Osteoblast (primary cell): ENCODE measurements at places on chromosomes 12 and 14.

GRCh38 chr12:65742018-65743010 lies 82.0 kb upstream of the HMGA2 start:
- DNase-seq, result peak; percentile 97

DNA sequence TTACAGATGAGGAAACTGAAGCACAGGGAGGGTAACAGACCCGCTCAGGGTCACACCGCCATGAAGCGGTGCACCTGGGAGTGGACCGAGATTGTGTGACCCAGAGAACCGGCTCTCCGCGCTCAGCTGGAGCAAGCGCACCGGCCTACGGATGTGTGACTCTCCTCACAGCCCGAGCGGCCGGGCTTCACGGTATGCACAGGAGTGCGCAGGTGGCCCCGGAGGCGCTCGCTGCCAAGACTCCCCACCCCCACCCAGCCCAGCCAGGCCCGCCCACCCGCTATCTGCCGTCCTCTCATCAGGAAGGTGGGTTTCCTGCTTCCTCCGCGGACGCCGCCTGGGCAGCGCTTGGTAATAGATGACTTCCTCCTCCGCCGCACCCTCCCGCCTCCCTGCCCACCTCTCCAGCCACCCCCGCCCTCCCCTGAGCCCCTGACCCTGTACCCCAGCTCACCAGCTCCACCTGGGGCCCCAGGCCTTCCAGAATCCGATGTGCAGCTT lies 110.7 kb downstream of the NCOR2 start:
- DNase-seq, result no peak

DNA sequence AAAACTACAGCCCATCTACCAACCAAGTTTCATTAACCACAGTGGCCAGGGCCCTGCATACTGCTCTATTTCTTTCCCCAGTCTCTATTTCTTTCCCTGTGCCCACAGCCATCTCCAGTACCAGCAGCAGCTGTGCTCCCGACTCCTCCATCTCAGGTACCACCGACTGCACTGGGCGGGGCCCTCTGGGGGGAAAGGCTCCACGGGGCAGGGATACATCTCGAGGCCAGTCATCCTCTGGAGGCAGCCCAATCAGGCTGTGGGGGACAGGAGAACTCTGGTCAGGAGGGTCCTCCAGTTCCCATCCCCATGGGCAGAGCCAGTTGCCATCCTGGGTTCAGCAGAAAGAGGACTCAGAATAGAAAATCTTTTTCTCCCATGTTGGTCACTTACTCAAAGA lies 3.0 kb downstream of the CDK4 start:
- DNase-seq, result no peak

DNA sequence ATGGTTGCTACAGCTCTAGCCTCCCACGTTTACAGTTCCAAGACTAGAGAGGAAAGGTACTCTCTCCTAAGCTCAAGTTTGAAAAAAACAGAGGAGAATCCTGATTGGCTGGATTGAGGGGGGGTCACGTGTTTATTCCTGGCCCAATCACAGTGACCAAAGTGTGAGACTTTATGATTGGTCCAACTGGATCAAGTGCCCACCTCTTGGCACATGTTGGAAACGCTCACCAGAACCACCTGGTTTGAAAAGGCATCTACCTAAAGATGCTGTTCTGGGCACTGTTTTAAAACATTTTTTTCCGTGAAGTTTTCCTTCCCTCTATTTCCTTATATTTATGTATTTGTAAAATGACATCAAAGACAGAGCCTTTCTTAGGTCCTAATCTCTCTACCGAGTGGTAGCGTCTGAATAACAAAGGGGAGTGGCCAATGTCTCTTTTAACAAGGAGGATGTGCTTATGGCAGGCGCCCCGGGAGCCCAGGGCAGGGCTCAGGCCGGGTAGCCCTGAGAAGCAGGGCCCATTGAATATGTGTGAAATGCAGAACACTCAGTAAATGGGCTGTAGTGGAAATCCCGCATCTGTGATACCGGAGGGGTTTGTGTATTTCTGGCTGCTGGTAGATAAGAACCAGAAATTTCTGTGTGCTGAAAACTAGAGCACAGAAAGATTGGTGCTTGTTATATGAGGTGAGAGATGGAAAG lies 146.2 kb downstream of the ATP23 start:
- DNase-seq, result peak; percentile 42

DNA sequence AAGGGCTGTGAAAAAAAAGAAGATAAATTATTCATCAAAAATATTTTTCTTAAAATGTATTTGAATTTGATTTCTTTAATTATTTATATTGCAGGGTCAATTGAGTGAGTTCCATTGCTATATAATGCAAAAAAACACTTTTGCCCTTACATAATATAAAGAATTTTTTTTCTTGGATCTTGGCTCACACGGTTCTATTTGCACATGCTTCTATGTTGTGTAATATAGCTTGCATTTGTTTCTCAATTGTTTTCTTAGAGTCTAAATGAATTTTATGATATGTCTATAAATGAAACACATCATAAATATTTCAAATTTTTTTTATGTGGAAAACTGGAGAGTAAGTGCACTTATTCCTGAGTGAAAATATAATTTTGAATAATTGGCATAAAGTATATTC lies 694.2 kb downstream of the SLC6A15 start:
- no peak for DNase-seq

- DNase-seq, result no peak
These were observed 21.3 kb upstream of the COX6A1 start for GRCh38 chr12:120416490-120417216.

- DNase-seq, result peak; percentile 86
These were observed 4.8 kb upstream of the DGLUCY start for GRCh38 chr14:91108941-91109611.

DNA sequence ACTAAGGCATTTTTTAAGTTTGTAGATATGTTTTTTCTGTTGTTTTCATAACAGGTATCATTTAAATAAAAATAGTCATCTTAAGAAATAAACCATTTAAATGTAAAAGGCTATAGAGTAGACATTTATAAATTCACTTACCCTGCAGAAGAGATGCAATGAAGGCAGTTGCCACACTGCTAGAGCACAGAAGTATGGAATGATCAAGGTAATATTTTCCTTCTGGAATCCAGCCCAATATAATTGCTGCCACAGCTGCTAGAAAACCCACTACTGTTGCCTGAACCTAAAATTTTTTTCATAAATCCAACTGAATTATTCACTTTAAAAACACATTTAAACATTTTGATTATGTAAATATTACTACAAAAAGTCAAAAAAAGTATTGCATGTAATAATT lies 69.2 kb downstream of the SLC41A2 start:
- no peak for DNase-seq

DNA sequence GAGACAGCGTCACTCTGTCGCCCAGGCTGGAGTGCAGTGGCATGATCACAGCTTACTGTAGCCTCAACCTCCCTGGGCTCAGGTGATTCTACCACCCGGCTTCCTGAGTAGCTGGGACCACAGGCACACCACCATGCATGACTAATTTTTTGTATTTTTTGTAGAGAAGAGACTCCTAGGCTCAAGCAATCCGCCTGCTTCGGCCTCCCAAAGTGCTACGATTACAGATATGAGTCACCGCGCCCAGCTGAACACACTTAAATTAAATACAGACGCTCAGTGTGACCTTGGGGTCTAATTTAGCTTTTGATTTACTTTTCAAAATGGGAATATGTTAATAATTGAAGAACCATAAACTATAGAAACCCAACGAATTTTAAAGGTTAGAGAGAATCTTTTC lies 77.2 kb downstream of the C2CD5 start:
- no peak for DNase-seq

GRCh38 chr12:94026596-94026995 lies 121.8 kb upstream of the PLXNC1 start:
- no peak for DNase-seq

GRCh38 chr14:69997849-69998248 lies 118.6 kb downstream of the SMOC1 start:
- peak; percentile 51 for DNase-seq

GRCh38 chr12:84793558-84794367 lies 118.8 kb downstream of the SLC6A15 start:
- DNase-seq, result peak; percentile 31

DNA sequence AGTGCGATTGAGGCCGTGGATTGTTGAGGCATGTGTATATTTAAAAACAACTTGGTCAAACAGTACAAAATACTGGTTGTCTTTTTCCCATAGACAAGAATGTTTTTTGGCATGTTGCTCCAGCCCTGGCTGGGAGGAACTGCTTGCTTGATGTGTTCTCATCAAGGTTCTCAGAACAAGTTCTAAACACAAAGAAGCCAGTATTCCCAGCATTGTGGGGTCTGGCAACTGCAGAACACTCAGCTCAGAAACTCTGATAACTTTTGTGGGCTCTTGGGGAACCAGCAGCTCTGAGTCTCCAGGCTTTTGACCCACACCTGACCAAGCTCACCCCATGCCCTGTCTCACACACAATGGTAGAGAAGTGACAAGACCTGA lies 27.1 kb upstream of the DICER1 start:
- no peak for DNase-seq

- DNase-seq, result no peak
These were observed 202.8 kb upstream of the SOX5 start for GRCh38 chr12:24152270-24152669.

DNA sequence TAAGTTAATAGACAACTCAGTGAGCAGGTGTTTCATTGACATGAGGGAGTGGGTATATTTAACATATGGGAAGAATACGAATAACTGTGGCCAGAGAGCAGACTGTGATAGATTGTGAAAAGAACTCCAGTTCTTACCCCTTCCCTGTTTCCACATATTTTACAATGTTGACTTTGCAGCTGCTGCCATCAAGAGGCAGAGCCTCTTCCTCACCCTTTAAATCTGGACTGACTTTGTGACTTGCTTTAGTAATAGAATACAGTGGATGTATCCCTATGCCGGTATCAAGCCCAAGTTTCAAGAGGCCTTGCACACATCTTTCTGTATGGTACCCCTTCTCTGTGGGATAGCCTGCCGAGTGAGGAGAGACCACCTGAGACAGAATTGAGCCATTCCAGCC lies 356.7 kb downstream of the ETNK1 start:
- peak; percentile 68 for DNase-seq

GRCh38 chr12:114864837-114865551 lies 181.0 kb upstream of the TBX3 start:
- no peak for DNase-seq

DNA sequence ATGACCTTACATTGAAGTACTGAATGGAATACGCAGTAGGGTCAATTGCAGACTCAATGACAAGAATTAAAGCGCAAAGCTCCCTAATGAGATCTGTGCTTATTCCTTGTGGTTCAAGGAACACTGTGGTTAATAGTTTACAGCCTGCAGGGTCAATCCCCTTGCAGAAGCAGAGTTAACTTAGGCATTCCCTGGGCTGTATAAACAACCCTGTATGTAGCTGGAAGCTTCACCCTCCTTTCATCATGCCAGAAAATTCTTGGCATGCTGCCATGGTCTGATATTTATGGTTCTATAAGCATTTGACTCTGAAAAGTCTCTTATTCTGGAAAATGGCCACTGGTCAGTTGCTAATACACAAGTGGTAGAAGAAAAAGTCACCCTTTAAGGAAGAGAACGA lies 227.7 kb downstream of the NOVA1 start:
- DNase-seq, result no peak

DNA sequence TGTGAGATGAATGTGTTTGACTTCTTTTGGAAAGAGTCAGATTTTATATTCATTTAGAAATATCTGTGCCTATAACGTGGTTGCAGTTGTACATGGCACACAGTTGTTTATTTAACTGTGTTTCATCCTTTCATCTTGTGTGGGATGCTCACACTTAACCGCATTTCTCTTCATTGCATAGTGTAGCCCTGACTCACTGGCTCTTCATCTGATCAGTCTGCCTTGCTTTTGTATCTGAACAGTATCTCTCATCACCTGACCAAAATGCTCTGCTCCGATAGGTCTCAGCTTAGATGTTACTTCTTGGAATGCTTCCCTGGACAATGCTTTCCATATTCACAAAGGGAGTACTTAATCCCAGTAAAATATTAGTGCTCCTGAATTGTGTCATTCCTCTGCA lies 83.4 kb downstream of the PDE3A start:
- DNase-seq, result peak; percentile 63

- DNase-seq, result peak; percentile 17
These were observed 15.7 kb upstream of the CIPC start for GRCh38 chr14:77082356-77082755.

DNA sequence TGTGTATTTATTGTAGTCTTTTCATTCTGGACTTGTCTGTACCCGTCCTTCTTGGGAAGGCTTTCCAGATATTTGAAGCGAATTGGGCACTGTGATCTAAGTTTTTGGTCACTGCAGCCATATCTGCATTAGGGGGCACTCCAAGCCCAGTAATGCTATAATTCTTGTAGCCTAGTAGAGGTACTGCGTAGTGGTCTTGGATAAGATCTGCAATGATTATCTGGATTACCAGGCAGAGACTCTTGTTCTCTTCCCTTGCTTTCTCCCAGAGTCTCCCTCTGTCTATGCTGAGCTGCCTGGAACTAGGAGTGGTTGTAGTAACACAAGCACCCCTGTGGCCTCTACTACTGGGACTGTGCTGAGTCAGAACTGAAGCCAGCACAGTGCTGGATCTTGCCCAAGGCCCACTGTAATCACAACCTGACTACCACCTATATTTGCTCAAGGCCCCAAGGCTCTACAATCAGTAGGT lies 30.0 kb downstream of the SLC38A2 start:
- DNase-seq, result no peak

DNA sequence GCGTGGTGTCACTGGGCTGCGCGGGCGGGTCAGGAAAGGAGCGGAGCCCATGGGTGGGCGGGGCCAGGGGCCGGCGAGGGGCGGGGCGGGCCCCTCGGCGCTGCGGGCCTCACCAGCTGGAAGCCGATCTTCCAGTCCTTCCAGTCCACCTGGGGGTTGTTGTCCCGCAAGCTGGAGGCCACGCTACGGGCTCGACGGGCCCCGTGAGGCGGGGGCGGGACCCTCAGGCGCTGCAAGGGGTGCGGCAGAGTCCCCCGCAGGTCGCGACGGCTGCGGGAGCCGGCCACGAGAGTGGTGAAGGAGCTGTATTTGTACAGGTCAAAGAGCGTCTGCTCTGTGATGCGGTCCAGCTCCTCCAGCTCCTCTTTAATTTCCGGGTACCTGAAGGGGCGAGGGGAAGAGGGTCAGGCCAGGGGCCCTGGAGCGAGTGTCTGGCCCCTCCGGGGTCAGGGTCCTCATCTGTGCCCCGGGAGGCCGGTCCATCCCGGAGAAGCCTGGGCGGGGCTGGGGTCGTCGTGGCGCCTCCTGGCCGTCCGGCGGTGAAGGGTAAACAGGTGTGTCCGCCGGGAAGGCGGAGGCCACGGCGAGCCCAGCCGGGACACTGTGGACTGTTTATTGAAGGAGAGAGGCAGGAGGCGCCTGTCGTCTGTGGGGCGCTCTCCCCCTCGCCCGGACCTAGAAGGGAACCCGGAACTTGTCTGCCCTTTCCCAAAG lies 11.9 kb downstream of the SCNN1A start:
- peak; percentile 99 for DNase-seq

DNA sequence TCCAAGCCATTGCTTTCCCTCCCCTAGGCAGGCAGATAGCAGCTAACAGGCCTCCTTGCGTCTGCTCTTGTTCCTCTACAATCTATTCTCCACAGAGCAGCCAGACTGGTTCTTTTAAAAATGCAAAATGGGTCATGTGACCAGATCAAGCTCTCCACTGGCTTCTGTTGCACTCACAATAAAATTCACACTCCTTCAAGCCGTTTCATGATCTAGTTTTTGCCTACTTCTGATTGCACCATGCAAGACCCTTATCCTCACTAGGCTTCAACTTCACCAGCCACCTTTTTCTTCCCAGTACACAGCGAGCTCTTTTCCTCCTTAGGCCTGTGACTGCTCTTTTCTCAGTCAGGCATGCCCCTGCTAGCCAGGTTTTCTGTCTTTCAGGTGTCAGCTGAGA lies 6.1 kb upstream of the KRAS start:
- DNase-seq, result no peak

- DNase-seq, result no peak
These were observed 41.3 kb downstream of the MED13L start for GRCh38 chr12:116236148-116236731.

GRCh38 chr12:94033101-94033500 lies 115.3 kb upstream of the PLXNC1 start:
- no peak for DNase-seq
